Common myeloid progenitor, CD34-positive (primary cell): ENCODE measurements at places on chromosomes 1 and 21.

DNA sequence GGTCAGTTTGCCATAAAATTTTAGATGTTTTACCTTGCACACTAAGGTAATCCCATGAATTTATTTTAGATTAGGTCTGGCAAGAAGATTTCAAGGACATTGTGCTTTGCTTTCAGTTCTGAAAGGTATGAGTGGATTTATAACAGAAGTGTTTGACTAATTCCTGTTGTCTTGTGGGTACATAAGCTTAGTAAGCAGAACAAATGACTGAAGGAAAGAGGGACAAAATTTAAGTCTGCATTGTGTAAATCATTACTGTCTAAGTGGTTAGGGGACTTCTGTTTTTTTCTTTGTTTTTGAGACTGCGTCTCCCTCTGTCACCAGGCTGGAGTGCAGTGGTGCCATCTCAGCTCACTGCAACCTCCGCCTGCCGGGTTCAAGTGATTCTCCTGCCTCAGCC lies 60.1 kb downstream of the PKN2 start:
- no peak overlapping the region for H3K4me3 ChIP-seq
- no peaks in the 10 kb centered on the region for H3K4me1 ChIP-seq
- DNase-seq, result peak; percentile 17
- peaks cover 10% of the 10 kb centered on the region for H3K36me3 ChIP-seq
- H3K27me3 ChIP-seq, result no peaks in the 10 kb centered on the region

DNA sequence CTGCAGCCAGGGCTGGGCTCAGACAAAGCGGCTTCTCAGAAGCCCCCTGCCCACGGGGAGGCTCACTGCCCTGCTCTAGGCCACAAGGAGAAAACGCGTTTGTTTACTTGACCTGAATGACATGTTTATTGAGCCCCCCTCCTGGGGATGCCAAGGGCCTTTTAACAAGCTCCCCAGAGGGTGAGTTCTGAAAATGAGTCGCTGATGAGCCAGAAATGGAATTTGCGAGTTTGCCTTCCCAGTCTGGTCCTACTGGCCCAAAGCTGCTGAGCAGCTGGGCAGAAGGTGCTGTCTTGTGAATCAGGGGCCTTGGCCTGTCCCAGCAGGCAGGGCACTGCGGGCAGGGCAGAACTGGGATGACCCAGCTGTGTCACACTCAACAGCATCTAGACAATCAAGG lies 120.6 kb downstream of the SYF2 start:
- no peaks in the 10 kb centered on the region for H3K36me3 ChIP-seq
- no peak overlapping the region for H3K27ac ChIP-seq
- H3K4me1 ChIP-seq, result peaks cover 20% of the 10 kb centered on the region

GRCh38 chr1:212567638-212568037 lies 40.9 kb upstream of the ATF3 start:
- H3K27me3 ChIP-seq, result no peaks in the 10 kb centered on the region
- no peak overlapping the region for H3K27ac ChIP-seq
- H3K36me3 ChIP-seq, result no peaks in the 10 kb centered on the region

- no peak overlapping the region for H3K4me3 ChIP-seq
- peak; percentile 89 for DNase-seq
- no peaks in the 10 kb centered on the region for H3K36me3 ChIP-seq
- H3K27me3 ChIP-seq, result no peaks in the 10 kb centered on the region
- no peak overlapping the region for H3K27ac ChIP-seq
Measured at GRCh38 chr1:210332719-210333398, 4.2 kb downstream of the HHAT start.

GRCh38 chr1:223330466-223330865 lies 33.5 kb downstream of the SUSD4 start:
- no peak overlapping the region for H3K27ac ChIP-seq
- no peaks in the 10 kb centered on the region for H3K36me3 ChIP-seq
- no peak overlapping the region for H3K4me3 ChIP-seq
- H3K27me3 ChIP-seq, result no peaks in the 10 kb centered on the region

DNA sequence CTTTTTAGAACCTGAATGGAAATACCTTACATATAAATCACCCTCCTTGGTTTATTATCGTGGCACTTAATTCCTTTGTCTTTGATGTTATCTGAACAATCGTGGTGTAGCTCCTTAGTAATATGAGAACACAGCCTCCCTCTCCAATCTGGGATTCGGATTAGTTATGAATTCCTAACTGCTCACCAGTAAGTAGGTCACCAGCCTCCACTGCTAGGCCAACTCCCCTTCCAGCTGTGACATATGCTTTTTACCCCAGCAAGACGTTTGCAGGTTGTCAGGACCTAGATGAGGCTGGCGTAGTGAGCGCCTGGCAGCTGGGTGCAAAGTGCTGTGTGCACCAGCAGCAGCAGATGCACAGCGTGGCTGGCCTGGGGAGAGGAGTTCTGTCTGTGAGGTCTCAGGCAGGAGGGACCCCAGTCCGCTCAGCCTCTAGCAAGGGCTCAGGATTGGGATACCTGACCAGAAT lies 38.2 kb downstream of the NTPCR start:
- no peak overlapping the region for H3K4me3 ChIP-seq
- no peak for DNase-seq
- no peaks in the 10 kb centered on the region for H3K27me3 ChIP-seq
- no peak overlapping the region for H3K27ac ChIP-seq
- peaks cover 19% of the 10 kb centered on the region for H3K36me3 ChIP-seq

GRCh38 chr1:8506995-8507615 lies 189.2 kb downstream of the SLC45A1 start:
- H3K27ac ChIP-seq, result no peak overlapping the region
- H3K36me3 ChIP-seq, result peaks cover 14% of the 10 kb centered on the region
- no peak overlapping the region for H3K4me3 ChIP-seq
- DNase-seq, result no peak

GRCh38 chr1:2202843-2203601 lies 8.4 kb upstream of the FAAP20 start:
- no peak overlapping the region for H3K4me3 ChIP-seq
- peaks cover 39% of the 10 kb centered on the region for H3K4me1 ChIP-seq
- H3K27me3 ChIP-seq, result no peaks in the 10 kb centered on the region
- DNase-seq, result no peak

DNA sequence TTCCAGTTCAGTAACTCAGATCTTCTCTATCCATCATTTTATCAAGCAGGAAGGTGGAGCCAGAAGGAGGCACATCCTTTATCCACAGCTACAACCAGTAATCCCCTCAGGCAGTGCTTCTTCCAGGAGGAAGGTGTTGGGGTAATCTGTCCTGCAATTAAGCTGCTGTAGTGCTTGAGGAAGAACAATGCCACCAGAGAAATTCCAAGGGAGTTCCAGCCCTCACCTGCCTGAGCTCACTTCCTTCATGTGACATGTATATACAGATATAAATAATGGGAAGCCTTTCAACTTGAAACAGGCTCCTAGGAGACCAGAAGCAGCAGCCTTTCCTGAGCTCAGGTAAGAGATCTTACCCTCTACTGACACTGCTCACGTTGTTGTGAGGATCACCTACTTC lies 2.2 kb upstream of the IL20 start:
- H3K4me3 ChIP-seq, result no peak overlapping the region
- H3K4me1 ChIP-seq, result no peaks in the 10 kb centered on the region
- no peak overlapping the region for H3K27ac ChIP-seq
- no peaks in the 10 kb centered on the region for H3K36me3 ChIP-seq
- DNase-seq, result no peak
- no peaks in the 10 kb centered on the region for H3K27me3 ChIP-seq

DNA sequence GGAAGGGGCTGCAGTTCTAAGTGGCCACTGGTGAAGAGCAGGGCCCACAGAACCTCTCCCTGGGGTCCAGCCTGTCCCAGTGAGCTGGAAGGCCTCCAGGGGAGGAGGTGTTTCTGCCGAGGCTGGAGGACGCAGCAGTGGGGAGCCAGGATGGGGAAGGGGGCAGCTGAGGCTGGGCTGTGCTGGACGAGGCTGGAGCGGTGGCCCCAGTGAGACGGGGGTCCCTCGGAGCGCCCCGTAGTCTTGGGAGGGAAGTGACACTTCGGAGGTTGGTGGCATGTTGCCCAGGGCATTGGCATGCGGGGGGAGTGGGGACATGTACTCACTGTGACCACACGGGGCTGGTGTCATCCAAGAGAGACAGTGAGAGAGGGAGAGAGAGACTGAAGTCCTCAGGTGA lies 33.5 kb downstream of the AJAP1 start:
- H3K36me3 ChIP-seq, result no peaks in the 10 kb centered on the region
- no peak for DNase-seq
- H3K27me3 ChIP-seq, result no peaks in the 10 kb centered on the region
- H3K27ac ChIP-seq, result no peak overlapping the region

DNA sequence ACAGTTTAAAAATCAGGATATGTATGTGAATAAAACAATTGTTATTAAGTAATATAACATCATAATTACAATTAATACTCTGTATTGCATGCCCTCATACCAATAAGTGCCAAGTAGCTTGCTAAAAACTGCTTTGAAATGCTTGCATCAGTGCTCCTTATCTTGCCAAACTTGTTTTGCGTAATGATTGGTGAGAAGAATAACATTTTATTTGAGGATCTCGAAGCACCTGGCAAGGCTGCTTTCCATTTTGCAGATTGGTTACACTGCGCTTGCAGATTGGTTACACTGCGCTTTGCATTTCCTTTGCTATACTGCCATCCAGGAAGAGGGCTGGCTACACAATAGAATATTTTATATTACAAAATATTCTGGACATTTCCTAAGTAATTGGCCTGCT lies 1.7 kb upstream of the PBX1 start:
- H3K36me3 ChIP-seq, result no peaks in the 10 kb centered on the region
- H3K4me1 ChIP-seq, result peaks cover 4% of the 10 kb centered on the region
- DNase-seq, result no peak
- H3K27me3 ChIP-seq, result no peaks in the 10 kb centered on the region

GRCh38 chr1:12771186-12771585 lies 2.4 kb upstream of the PRAMEF12 start:
- peaks cover 27% of the 10 kb centered on the region for H3K27me3 ChIP-seq
- no peak overlapping the region for H3K4me3 ChIP-seq
- DNase-seq, result no peak
- no peaks in the 10 kb centered on the region for H3K36me3 ChIP-seq
- H3K4me1 ChIP-seq, result no peaks in the 10 kb centered on the region

- H3K27me3 ChIP-seq, result no peaks in the 10 kb centered on the region
- no peaks in the 10 kb centered on the region for H3K36me3 ChIP-seq
- no peak for DNase-seq
- H3K4me3 ChIP-seq, result no peak overlapping the region
Measured at GRCh38 chr1:8941906-8942305, 3.8 kb upstream of the CA6 start.

GRCh38 chr1:96887501-96887900 lies 165.9 kb downstream of the PTBP2 start:
- no peak overlapping the region for H3K4me3 ChIP-seq
- H3K4me1 ChIP-seq, result no peaks in the 10 kb centered on the region
- no peaks in the 10 kb centered on the region for H3K27me3 ChIP-seq

DNA sequence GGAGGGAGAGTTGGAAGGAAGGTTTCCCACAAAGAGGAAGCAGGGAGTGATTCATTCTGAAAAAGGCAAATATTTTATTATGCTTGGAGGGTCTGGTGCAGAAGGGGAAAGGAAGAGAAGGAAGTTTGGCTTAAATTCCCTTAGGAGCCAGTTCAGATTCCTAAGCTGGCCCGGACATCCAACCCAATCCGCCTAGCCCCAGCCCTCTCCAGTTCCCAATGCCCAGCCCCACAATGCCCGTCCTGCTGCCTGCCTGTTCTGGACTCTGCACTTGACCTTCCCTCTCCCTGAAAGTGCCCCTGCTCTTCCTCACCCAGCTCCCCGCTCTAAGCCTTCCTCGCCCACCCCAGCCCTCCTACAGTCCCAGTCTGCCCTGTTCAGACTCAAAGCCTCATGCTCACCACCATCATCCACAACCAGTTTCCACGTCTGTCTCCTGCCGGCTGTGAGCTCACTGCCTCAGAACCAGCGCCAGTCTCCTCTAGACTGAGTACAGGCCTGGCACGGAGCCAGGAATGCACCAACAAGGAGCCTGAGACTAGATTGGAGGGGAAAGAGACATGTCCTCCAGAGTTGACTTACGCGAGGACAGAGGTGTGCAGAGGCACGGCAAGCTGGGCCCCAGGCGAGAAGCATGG lies 18.9 kb downstream of the CAPN2 start:
- peaks cover 12% of the 10 kb centered on the region for H3K4me1 ChIP-seq
- peaks cover 4% of the 10 kb centered on the region for H3K36me3 ChIP-seq
- DNase-seq, result no peak
- no peaks in the 10 kb centered on the region for H3K27me3 ChIP-seq
- H3K4me3 ChIP-seq, result no peak overlapping the region

DNA sequence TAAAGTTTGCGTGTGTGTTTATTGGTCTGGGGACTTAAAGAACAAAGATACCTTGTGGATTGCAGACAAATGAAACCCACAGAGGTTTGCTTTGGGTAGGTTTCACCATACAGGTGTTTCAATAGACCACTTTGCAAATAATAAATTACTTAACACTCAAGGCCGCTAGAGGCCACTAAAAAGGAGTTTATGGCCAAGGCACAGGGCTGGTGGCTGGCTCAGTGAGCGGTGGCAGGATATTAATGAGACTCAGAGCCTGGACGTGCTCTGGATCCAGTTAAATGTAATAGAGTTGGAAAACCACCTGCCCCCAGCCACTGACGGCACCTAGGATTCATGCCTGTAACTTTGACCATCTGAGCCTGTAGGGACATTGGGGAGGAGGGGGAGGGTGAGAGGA lies 44.5 kb downstream of the LRRC38 start:
- H3K36me3 ChIP-seq, result no peaks in the 10 kb centered on the region
- H3K27ac ChIP-seq, result no peak overlapping the region
- no peaks in the 10 kb centered on the region for H3K27me3 ChIP-seq
- DNase-seq, result peak; percentile 45

DNA sequence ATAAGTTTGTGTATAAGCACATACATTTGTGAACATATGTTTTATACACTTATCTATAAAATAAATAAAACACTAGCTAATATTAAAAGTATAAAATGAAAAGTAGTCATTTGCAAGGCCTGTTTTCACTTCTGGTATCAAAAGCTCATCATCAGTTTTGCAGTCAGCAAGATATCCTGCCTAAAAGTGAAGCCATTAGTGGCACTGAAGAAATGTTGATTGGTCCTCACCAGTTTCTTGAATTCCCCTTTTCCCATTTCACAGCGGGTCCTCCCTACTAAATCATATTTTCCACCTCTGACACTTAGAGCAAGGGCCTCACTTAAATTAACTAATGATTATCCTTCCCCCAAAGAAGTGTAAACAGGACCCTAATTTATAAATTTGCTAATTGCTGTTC lies 6.7 kb downstream of the TBX15 start:
- H3K27ac ChIP-seq, result no peak overlapping the region
- DNase-seq, result no peak
- no peaks in the 10 kb centered on the region for H3K36me3 ChIP-seq

DNA sequence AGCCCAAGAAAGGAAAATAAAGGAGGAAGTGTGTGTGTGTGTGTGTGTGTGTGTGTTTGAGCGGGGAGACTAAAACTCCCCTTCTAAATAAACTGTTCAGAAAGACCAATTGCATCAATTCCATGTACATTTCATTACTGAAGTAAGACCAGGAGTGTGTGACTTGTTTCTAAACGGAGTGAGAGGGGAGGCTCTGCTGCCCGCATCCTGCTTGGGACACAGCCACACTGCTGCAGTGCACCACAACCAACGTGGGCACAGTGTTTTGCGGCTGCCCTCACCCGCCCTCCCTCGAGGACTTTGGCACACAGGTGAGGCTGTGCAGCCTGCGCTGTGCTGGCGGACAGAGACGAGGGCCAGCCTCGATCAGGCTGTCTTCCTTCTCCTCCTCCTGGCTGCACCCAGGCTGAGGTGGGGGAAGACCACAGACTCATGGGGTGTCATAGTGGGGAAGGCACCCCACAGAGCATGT lies 31.0 kb upstream of the H6PD start:
- DNase-seq, result peak; percentile 62
- H3K27me3 ChIP-seq, result peaks cover 48% of the 10 kb centered on the region
- H3K4me3 ChIP-seq, result no peak overlapping the region
- no peak overlapping the region for H3K27ac ChIP-seq
- H3K36me3 ChIP-seq, result no peaks in the 10 kb centered on the region

GRCh38 chr1:243818978-243819377 lies 31.1 kb downstream of the AKT3 start:
- H3K4me1 ChIP-seq, result no peaks in the 10 kb centered on the region
- DNase-seq, result no peak
- H3K27me3 ChIP-seq, result no peaks in the 10 kb centered on the region
- no peak overlapping the region for H3K27ac ChIP-seq
- peaks cover 21% of the 10 kb centered on the region for H3K36me3 ChIP-seq
